ENCODE measurements at places on chromosomes 5 and 9.

DNA sequence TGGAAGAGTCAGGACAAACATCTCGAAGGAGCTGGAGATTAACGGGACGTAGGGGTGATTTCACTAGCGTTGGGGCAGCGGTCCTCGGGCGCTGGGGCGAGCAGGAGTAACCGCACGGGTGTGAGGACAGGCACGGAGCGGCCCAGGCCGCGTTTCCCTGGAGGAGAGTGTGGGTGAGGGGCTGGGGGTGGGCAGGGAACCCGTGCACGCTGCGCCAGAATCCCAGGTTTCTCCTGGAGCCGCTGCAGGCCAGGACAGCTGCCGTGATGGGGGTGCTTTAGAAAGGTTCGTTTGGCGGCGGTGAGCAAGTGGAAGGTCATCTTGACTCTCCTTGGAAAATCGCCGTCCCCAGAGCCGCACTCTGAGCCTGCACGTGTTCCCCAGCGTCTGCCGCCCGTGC is 290.2 kb upstream of the IRX1 start:
- DNase-seq: no peak

DNA sequence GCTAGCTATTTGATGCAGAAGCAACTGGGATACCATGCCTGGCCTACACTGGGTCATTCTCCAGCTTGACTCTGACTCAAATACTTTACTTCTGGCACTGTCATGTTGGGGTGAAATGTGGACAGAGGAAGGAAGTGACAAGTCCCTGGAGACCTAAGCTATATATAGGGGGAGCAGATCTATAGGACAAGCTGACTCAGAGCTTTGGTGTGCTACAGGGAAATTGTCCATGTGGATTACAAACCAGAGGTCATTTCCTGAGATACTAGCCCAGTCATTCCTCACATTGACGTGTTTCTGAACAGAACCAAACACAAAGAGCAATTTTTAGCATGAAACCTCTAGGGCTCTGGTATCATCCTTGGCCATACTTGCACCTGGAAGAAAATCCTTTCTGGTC is 531.6 kb upstream of the CLINT1 start:
- DNase-seq: no peak

DNA sequence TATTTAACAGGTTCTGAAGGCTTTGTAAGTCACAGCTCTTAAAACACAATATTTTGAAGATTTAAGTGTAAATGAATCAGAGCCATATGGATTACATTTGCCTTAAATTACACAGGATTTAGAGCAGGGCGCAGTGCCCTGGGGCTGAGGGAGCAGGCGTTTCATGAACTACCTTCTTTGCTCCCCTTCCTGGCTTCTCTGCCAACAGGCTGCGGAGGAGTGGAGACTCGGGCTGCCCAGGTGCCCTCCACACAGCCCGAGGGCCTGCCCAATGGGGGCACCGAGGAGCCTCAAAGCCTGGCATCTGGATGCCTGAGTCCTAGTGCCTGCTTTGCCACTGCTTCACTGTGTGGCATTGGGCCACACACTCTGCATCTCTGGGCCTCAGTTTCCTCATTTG is 90.6 kb upstream of the HAND1 start:
- DNase-seq: no peak

GRCh38 chr5:9617221-9617620 is 12.9 kb downstream of the TAS2R1 start:
- DNase-seq: no peak

Measured in NCI-H2171 treated with DMSO at 0.1 percent for 48 hours (cell line).